ENCODE measurements at places on chromosomes 1 and 21.

GRCh38 chr21:38918607-38919346, 113.0 kb downstream of the ETS2 start:
- DNase-seq = no peak

GRCh38 chr1:219371471-219371870, 197.8 kb downstream of the LYPLAL1 start:
- DNase-seq = no peak

GRCh38 chr1:109816175-109816811, 52.6 kb upstream of the EPS8L3 start:
- no peak for DNase-seq

- no peak for DNase-seq
Measured at GRCh38 chr1:18536356-18536755, 55.6 kb downstream of the KLHDC7A start.

- no peak for DNase-seq
Measured at GRCh38 chr21:37771181-37771580, 145.1 kb downstream of the KCNJ6 start.

- no peak for DNase-seq
Measured at GRCh38 chr1:118902711-118903191, 85.4 kb downstream of the TBX15 start.

DNA sequence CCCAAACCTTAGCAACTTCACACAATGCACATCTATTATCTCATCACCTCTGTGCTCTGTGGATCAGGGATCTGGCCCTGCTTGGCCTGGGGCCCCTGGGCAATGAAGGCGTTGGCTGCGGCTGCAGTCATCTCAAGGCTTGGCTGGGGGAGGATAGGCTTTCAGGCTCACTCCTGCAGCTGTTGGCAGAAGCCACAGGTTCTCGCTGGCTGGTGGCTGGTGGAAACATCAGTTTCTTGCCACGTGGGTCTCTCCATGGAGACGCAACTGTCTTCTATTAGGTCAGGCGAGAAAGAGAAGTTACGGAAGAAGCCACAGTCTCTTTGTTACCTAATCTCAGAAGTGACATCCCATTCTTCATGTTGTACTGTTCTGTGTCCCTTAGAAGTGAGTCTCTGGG, 3.6 kb upstream of the NPPA start:
- no peak for DNase-seq

- DNase-seq = peak; percentile 35
Measured at GRCh38 chr1:2585318-2586092, 1.1 kb upstream of the PRXL2B start.

DNA sequence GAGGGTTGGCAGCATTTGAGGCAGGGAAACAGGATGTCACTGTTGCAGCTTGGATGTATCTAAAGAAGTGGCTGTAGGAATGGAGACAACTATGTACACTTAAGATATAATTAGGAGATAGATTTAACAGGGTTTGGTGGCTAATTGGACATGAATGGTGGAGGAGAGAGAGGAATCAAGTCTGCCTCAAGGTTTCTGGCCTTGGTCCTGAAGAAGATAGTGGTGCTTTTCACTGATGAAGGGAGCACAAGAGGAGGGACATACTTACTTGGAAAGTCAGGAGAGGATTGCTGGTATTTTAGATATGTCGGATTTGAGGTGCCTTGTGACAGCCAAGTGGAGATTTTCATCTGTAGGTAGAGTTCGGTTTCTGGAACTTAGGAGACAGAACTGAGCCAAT, 123.9 kb downstream of the ST6GALNAC3 start:
- no peak for DNase-seq

DNA sequence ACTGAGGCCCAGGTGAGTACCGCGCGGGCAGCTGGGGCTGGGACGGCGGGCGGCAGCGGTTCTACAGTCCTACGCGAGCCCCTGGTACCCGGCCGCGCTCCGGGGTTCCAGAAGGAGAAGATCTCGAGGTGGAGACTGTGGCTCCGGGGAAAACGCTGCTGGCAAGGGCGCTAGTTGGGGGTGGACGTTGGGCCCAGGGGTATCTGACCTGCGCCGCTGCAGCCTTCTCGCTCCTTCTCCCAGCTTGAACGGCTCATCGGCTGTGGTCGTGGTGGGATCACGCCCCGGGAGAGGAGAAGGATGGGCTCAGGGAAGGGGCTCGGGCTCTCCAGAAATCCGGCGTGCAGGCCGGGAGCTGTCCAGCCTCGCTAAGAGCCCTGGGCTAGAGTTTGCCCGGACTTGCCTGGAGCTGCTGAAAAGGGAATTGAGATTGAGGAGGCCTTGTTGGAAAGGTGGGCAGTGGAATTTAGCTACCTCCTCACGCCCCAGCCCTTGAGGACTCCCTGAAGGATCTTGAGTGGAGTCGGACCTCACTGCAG, 1.1 kb upstream of the POU3F1 start:
- no peak for DNase-seq

DNA sequence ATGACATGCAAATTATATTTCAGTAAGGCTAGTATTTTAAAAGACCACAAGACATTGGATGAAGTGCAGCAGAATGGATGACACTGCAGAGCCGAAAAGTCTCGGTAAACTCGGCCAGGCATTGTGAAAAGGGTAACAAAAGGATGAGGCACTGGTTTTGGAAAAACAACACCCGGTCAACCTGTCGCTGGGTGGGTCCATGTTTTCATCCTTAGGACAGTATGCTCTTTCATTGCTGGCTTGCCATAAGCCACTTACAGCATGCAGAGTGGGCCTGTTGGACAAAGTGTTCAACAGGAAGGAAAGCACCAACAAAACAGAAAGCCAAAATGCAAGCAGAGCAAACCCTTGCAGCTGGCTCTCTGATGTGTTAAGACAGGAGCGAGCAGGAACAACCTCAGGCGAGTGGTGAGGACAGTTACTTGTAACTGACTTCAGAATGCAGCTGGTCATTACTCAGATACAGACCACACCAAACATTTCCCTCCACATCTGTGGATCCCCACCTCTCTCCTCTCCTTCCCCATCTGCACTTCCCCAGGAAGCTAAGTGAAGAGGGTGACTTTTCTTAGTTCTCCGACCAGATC, 2.9 kb upstream of the RCAN1 start:
- DNase-seq = no peak

DNA sequence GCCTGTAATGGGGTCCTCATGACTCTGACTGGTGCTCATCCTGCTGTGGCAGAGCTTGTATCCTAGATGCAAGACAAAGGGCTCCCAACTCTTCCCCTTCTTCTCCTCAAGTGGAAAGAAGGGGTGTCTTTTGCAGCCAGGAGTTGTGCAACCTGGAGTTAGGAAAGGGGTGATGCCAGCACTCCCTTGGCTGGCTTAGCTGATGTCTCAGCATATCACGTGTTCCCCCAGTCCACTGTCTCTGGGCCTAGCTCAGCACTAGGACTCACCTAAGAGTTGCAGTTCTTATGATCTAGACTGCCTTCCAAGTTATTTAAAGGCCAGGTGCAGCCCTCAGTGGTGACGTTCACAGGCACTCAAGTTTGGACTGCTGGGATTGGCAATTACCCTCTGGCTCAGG, 146.2 kb upstream of the GORAB start:
- no peak for DNase-seq

GRCh38 chr1:109315288-109315687, 8.5 kb upstream of the MYBPHL start:
- no peak for DNase-seq

- DNase-seq = no peak
Measured at GRCh38 chr1:100304921-100305320, 38.9 kb downstream of the RTCA start.

DNA sequence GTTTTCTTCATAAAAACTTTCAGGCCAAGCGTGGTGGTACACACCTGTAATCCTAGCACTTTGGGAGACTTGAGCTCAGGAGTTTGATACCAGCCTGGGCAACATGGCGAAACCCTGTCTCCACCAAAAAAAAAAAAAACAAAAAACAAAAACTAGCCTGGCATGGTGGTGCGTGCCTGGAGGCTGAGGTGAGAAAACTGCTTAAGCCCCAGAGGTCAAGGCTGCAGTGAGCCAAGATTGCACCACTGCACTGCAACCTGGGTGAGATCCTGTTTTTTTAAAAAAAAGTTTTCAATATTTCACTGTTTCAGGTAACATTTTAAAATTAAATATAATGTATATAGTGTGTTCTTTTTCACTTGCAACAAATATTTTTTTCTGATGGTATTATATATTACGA, 13.5 kb upstream of the B3GALT2 start:
- DNase-seq = no peak

- DNase-seq = no peak
Measured at GRCh38 chr1:228794810-228795209, 59.5 kb downstream of the RHOU start.

DNA sequence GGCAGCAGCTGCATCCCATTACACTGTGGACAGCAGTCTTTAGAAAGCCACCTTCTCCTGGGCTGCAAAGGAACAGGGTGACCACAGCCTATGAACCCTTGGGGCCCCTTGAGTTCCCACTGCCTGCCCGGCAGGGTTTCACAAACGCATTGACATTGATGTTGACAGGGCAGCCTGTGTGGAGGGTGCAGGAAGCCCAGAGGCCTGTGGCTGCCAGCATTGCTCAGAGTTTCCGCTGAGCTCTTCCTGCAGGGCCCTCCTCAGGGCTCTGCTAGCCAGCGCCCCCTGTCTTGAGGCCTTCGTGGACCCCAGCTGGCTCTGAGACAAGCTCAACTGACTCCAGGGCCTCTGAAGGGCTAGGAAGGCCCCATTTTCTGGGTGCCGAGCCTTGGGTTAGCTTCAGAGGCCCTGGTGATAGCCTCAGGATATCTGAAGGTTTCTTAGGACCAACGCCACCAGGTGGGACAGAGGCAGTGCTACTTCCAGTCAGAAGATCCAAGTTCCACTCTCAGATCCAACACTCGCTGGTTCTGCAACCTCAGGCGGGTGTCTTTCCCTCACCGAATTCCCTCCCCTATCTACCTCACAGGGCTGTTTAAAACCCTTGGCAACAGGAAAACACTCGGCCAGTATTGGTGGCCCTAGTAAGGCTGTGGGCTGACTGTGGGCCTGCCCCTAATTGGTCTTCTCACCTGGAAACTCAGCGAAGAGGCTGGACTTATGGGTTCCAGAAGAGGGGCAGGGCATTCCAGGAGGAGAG, 27.2 kb upstream of the EPS8L3 start:
- DNase-seq = peak; percentile 58

- no peak for DNase-seq
Measured at GRCh38 chr1:6497867-6498575, 6.6 kb upstream of the PLEKHG5 start.

DNA sequence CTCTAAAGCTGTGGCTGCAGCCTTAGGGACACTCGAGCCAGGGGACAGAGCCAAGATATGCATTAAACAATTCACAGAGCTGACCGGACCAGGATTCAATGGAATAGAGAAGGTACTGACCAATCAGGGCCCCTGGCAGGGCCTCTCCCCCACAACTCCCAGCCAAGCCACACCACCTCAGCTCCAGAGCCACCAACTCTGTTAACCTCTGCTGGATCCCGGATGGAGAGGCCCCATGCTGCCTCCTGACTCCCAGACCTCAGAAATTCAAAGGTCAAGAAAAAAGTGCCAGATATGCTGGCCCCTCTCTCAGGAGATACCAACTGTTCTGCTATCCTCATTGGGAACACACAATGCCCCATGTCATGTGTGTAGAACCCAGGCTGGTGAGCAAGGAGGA, 62.1 kb downstream of the CD46 start:
- no peak for DNase-seq

- no peak for DNase-seq
Measured at GRCh38 chr1:27031235-27032118, 18.8 kb upstream of the TENT5B start.

- no peak for DNase-seq
Measured at GRCh38 chr1:11729498-11730428, 6.2 kb upstream of the AGTRAP start.

- DNase-seq = no peak
Measured at GRCh38 chr1:13628218-13628617, 44.6 kb downstream of the PDPN start.

GRCh38 chr1:93818570-93818959, 60.4 kb downstream of the DNTTIP2 start:
- DNase-seq = no peak

DNA sequence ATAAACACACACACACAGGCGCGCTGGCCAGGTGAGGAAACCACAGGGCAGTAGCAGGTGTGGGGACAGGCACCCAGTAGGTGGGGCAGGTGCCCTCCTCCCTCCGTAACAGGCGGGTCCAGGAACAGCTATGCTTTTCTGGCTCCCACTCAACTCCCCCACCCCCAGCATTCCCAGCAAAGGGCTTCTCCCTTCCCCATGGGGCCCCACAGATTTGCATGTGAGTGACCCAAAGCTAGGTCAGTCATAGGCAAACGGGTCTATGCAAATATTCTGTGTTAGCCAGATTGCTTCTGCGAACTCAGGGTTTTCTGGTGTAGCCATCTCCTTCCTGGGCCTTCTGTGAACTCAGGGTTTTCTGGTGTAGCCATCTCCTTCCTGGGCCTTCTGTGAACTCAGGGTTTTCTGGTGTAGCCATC, 114.2 kb downstream of the SIK1 start:
- DNase-seq = no peak

DNA sequence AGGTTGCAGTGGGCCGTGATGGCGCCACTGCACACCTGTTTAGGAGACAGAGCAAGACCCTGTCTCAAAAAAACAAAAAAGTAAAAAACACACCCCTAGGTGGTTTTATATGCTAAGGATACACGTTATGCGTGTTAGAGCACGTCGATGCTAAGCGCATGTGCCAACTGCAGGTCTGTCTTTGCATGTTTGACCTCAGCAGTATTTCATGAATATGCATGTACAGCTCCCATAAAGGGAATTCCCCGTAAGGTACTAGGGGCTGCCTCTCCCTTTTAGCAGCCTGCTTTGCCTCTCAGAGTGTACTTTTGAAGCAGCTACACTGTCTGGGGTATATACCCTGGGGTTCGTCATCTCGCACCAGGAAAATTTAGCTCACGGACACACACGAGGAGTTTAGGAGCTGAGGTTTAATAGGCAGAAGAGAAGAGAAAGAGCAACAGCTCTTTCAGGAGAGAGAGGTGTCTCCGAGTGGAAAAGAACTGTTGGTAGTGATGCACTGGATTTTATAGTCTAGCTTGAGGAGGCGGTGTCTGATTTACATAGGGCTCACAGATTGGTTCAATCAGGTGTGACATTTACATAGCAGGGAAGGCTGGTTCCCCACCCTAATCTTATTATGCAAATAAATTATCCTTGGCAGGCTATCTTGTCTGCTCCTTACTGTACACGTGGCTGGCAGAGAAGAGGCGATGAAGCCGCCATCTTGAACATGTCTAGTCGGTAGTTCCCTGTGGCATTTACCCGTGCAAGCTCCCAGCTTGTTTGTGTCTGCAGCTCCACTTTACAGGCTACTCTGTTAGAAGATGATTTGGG, 4.2 kb upstream of the OTUD3 start:
- DNase-seq = no peak

DNA sequence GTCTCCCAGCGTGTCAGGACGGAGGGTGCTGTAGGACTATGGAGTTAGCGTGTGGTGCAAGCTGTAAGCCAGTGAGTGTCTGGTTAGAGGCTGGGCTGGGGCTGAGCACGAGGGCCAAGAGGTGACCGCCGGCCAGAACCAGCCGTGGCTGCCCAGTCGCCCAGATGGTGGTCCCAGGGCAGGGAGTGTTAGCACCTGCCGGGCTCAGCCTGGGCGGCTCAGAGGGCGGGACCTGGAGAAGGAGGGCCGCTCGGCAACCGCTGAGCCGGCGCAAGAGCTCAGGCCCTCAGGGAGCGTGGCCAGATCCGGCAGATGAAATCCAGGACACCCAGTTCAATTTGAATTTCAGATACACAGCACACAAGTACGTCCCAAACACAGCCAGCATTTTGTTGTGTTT, 87.9 kb downstream of the PRDM16 start:
- DNase-seq = no peak
